ENCODE measurements at places on chromosomes 2 and 18. TPM values are rescaled to one million over a fixed set of nuclear protein-coding genes. Genes with fewer than 3 reads are reported as not detected.

Gene TMEM37
- not detected for total RNA-seq

DNA sequence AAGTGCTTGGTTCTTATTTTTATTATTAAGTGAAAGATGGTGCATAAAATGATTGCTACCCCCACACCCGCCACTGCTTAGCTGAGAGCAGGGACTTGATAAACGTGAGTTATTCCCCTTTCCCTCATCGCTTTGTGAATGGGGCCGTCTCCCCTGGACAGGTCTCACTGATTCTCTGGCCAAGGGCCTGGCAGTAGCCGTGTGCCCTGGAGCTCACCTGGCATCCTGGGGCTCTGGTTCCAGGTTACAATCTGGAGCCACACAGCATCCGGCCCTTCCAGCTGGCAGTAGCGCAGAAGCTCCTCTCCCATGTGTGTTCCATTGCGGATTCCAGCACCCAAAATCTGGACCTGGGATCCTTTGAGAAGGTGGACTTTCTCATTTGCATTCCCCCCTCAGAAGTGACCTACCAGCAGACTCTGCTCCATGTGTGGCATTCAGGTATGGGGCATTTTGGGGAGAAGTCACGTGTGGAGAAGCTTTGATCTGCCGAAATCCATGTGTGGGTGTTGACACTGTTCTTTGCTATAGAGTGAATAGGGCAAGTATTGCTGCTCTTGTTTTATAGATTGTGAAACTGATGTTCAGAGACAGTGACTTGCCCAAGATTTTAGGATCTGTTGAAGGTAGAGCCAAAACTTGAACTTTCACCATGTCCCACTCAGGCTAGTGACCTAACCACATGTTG, 63.8 kb downstream of the GREB1 start:
- no peak overlapping the region for H3K27ac ChIP-seq
- H3K4me1 ChIP-seq: no peaks in the 10 kb centered on the region
- peaks cover 4% of the 10 kb centered on the region for H3K27me3 ChIP-seq
- no peak for DNase-seq
- no peak overlapping the region for H3K4me3 ChIP-seq
- H3K36me3 ChIP-seq: no peaks in the 10 kb centered on the region

Gene MLPH
- not detected for total RNA-seq

GRCh38 chr2:186349508-186349907, 136.6 kb upstream of the ZC3H15 start:
- DNase-seq: no peak
- H3K4me3 ChIP-seq: no peak overlapping the region
- H3K4me1 ChIP-seq: peaks cover 4% of the 10 kb centered on the region
- no peak overlapping the region for H3K27ac ChIP-seq
- H3K27me3 ChIP-seq: no peaks in the 10 kb centered on the region

Gene SOS1
- total RNA-seq: 209 TPM

- H3K4me3 ChIP-seq: no peak overlapping the region
- DNase-seq: no peak
- no peaks in the 10 kb centered on the region for H3K27me3 ChIP-seq
Measured at GRCh38 chr2:53174539-53174938, 593.1 kb upstream of the CHAC2 start.

GRCh38 chr2:160411167-160411566, 82.4 kb downstream of the RBMS1 start:
- no peaks in the 10 kb centered on the region for H3K27me3 ChIP-seq
- peaks cover 69% of the 10 kb centered on the region for H3K4me1 ChIP-seq
- H3K4me3 ChIP-seq: peak overlapping the region; percentile 57
- peak; percentile 57 for DNase-seq
- H3K36me3 ChIP-seq: peaks cover 26% of the 10 kb centered on the region
